ENCODE measurements at places on chromosomes 7 and 10.
A peak's percentile ranks its signal among the peaks of the same experiment; 100 is the strongest.

- no peak for DNase-seq
Measured at GRCh38 chr10:114662646-114663217, 4.7 kb upstream of the ABLIM1 start.

GRCh38 chr7:41503438-41503837 lies 199.5 kb downstream of the INHBA start:
- no peak for DNase-seq

- DNase-seq, result no peak
Measured at GRCh38 chr10:112955582-112956421, 5.8 kb downstream of the TCF7L2 start.

- no peak for DNase-seq
Measured at GRCh38 chr7:50145801-50146338, 52.8 kb upstream of the ZPBP start.

GRCh38 chr10:133474027-133474426 lies 20.3 kb downstream of the SCART1 start:
- DNase-seq, result no peak

DNA sequence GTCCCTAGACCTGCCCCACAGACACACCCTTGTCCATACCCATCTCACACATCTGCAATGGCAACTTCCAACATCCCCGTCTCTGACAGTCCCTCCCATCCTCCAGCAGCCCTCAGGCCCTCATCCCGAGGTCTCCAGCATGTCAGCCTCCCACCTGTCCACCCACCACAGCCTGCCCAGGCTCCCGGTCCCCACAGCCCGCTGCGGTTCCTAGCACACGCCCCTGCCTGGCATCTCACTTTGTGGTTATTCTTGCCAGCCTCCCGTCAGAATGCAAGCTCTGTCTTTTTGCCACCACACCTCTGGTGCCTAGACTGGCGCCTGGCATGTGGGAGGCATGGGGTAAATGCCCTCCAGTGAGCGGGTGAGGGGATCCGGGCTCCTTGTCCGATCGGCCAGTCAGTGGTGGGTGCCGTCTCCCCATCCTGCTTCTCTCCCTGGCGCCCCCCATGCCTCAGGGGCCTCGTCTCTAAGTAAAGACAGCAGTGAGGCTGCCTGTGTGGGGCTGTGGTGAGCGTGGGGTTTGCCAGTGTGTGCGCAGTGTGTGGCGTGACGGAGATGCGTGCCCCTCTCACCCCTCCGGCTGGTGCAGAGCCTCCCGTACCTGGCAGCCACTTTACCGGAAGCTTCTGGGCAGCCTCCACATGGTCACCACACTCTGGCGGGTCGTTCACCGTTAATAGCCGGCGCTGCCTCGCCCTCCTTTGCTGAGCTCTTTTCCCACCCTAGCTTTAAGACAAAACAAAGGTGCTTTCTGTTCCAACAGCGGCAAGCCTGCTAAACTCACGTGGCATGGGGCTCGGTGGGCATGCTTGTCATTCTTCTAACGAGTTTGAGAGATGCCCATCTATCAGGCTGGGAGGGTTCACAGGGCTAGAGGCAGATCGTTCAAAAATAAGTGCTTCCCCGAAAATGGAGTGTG lies 28.5 kb upstream of the TTYH3 start:
- DNase-seq, result no peak

DNA sequence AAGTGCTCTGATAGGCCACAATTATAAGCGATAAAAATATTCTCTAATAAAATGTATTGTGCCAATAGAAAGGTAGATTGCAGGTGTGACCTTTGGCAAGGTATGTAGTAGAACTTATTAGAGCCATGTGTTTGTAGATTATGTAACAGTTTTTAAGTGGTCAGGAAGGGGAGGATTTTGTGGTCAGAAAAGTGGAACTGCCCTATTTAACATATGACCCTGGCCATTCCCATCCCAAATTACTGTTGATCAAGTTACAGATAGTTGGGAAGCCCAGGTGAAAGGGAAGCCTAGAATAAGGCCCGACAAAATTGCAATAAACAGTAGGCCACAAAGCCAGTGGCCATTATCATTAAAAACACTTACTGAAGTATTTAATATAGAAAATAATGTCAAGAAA lies 89.2 kb downstream of the SPAG6 start:
- DNase-seq, result no peak

DNA sequence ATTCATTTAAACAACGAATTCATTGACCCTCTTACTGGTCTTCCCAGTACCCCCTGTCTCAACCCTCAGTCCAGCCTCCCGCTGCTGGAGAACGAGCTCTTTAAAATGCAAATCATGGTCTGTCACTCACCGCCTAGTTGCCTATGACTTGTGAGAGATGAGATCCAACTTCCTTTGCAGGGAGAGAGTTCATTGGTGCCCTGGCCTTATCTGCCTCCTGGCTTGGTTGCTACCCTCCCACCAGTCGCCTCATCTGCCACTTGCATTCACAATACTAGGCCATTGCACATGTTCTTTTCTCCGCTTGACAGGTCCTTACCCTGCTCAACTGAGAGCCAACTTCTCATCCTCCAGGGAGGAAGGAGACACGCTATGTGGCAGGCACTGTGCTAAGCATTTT lies 54.0 kb upstream of the MXI1 start:
- no peak for DNase-seq

DNA sequence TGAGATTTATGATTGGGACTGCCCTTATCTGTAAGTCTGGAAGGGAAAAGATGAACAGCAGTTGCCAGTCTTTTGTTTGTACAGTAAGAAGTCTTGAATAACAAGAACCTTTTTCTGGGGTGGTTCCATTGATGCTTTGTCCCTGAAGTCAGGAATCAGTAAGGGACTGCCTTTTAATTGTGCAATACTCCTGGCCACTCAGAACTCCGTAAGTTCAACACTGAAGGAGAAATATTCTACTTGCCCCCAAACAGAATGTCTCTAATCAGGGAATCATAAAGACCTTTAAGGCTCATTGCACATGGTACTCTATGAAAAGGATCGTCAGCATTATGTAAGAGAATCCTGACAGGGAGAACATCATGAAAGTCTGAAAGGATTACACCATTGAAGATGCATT lies 361.4 kb downstream of the EXOC4 start:
- DNase-seq, result no peak

- no peak for DNase-seq
Measured at GRCh38 chr10:102299873-102300272, 54.5 kb downstream of the GBF1 start.

- DNase-seq, result no peak
Measured at GRCh38 chr10:12868229-12868628, 133.3 kb downstream of the CCDC3 start.

DNA sequence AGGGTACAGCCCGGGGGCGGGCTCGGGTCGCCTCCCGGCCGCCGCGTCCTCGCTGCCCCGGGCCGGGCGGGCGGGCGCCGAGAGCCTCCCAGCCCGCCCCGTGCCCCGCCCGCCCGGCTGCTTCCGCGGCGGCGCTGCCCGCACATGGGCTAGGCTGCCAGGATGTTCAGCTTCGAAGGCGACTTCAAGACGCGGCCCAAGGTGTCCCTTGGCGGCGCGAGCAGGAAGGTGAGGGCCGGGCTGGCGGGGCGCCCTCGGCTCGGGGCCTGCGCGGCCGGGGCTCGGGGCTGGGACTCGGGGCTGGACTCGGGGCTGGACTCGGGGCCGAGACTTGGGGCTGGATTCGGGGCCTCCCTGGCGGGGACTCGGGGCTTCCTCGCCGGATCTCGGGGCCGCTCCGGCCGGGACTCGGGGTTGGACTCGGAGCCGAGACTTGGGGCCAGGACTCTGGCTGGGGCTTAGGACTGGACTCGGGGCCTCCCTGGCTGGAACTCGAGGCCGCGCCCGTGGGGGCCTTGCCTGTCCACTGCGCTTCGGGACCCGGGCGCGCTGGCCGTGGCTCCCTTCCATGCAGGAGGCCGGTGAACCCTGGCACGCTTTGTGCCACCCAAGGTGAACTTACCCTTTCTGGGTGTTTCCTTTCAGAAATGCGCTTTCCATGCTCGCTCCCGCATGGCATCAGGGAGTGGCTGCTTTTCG lies 534 bp downstream of the UBE3C start:
- DNase-seq, result peak; percentile 37

GRCh38 chr7:99313204-99313573 lies 12.5 kb upstream of the ARPC1A start:
- no peak for DNase-seq

- DNase-seq, result no peak
Measured at GRCh38 chr10:59829024-59829423, 75.8 kb upstream of the MRLN start.

GRCh38 chr10:121804460-121804859 lies 123.4 kb downstream of the ATE1 start:
- no peak for DNase-seq

GRCh38 chr7:139034336-139034735 lies 1.5 kb downstream of the ZC3HAV1L start:
- no peak for DNase-seq

- no peak for DNase-seq
Measured at GRCh38 chr10:5814110-5815107, 1.2 kb upstream of the GDI2 start.

- no peak for DNase-seq
Measured at GRCh38 chr7:33627741-33628140, 277.6 kb upstream of the BMPER start.

- no peak for DNase-seq
Measured at GRCh38 chr7:52504561-52504960, 530.9 kb upstream of the POM121L12 start.

DNA sequence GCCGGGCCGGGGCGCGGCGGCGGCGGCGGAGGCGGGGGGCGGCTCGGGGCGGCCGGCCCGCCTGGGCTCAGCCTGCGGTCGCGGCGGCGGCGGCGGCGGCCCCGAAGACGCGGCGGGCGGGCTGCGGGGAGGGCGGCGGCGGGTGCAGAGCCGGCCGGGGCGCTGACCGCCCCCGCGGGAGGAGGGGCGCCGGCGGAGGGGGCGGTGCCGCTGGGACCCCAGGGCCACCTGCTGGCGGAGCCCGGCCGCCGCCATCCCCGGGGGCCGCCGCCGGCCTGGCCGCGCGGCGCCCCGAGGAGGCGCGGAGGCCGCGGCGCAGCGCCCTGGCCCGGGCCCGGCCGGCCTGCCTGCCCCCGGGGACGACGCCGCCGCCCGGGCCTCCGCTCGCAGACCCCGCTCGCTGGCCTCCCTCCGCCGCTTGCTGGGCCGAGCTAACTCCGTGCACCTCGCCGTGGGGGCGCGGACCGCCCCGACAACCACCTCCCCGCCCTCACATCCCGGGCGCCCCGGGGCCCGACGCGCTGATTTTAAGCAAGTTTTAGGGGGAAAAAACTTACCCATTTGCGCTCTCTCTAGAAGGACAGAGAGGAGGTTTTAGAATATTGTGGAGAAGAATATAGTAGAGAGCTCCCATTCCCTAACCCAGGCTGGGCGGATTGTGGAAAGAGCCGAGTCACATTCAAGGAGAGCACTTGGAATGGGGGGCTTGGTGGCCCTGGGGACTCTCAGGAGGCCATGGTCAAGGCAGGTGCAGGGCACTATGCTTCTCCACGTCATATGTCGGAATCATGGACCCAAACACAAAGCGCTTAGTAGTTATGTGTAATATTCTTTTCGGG lies at the start of gene BEND7:
TSS of gene BEND7 (minus strand) at position 140 of the 839 bp plus-strand sequence. CDS start 481 bp downstream, outside the sequence.
- DNase-seq, result no peak

GRCh38 chr7:143965280-143965679 lies 10.6 kb downstream of the OR2F1 start:
- no peak for DNase-seq

DNA sequence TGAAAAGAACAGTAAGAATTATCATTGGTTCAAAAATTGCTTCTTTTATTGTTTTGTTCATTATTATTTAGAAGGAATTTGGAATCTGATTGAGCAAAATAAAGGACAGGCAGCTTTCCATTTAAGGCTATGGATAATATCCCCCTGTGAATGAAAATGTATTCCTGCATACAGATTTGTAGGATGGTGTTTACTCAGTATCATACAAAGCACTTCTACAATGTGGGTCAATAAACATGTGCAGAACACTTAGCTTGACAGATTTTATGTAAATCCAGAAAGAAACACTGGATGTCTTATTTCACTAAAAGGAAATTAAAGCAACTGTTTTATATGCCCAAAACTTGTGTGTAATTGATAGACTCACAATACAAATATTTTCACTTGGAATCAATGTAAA lies 189.7 kb downstream of the THSD7A start:
- no peak for DNase-seq

- no peak for DNase-seq
Measured at GRCh38 chr7:102890292-102890970, 22.4 kb upstream of the LRRC17 start.

DNA sequence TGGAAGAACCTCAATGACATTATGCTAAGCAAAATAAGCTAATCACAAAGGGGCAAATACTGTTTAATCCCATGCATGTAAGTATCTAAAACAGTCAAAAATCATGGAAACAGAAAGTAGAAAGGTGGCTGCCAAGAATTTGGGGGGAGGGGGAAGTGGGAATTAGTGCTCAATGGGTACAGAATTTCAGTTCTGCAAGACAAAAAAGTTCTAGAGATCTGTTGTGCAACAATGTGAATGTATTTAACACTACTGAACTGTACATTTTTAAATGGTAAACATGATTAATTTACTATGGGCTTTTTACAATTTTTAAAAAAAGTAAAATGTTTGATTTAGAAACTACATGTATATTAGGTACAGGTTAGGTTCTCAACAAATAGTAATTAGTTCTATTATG lies 11.9 kb downstream of the EZH2 start:
- no peak for DNase-seq

GRCh38 chr7:158955932-158956804 lies 99.8 kb downstream of the DYNC2I1 start:
- no peak for DNase-seq

DNA sequence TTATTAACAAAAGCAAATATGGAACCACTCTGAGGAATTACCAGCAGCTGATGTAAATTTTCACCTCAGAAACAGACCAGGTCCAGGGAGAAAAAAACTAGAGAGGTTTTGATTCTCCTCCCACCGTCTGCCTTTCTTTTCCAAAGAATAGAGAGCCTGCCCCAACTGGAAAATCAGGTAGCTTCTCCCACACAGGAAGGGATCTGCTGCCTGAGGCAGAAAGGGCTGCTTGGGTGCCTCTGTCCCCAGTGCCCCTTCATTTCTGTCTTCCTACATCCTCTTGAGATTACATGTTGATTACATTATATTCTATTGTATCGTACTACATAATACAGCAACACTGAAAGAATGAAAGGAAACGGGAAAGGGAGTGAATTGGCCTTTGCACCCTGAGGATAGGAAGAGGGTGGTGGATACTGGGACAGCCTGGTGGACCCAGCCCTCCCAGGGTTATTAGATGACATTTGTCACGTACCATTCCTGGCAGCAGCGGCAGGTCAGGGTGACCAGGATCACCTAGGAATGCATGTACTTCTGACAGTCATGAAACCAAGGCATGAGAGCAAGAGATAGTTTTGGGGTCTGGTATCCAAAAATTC lies 8.9 kb downstream of the ST8SIA6 start:
- no peak for DNase-seq

GRCh38 chr10:116440330-116441030 lies 12.8 kb downstream of the PNLIPRP3 start:
- no peak for DNase-seq

DNA sequence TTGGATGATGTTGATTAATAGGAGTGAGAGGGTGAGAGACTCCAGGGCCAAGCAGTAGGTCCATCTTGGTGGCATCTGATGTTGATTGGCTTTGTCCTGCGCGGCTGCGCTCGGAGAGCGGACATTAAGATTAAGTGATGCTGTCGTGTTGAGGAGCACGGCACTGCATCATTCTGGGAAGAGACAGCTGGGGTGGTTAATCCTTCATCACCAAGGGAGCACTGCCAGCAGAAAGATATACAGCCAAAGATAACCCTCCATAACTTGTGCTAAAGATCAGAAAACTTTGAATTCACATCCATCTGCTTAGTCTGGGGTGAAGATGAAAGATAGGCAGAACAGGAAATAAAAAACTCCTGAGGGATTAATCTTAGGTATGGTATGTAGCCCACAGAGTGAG lies 208.3 kb downstream of the LRMDA start:
- DNase-seq, result no peak
